ENCODE measurements at places on chromosomes 2 and 18.
A peak's percentile ranks its signal among the peaks of the same experiment; 100 is the strongest.

DNA sequence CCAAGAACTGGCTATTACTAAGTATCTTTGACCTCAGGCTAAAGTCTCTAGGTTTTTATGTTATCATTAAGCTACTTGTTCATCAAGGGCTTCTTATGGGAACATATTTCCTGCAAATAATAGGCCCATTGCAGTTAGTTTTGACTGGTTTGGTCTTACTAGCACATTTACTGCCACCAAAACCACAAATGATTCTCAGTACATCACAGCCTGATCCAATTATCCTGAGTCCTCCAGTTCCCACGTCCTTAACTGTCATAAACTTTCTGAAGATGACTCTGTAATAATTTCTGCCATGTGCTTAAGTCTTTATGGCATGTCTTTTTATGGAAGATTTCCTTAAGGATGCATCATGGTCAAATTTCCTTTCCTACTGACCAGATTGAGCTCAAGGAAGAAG lies 123.3 kb upstream of the TANK start:
- no peak for DNase-seq

DNA sequence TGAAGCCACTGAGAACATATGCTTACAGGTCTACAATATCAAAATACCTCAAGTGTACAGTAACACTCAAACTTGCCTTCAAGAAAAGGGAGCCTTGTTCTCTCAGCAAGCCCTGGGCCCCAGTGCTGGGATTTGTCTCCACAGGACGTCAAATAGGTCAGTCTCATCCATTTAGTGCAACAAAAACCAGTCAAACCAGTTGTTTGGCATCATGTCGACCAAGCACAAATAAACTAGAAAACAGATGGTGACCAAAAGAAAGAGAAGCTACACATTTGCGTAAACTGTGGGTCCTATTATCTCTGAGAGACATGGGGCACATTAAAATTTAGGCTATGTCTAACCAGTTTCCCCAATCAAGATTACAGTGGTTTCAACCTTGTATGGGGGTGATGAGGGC lies 182.6 kb upstream of the PKDCC start:
- no peak for DNase-seq

DNA sequence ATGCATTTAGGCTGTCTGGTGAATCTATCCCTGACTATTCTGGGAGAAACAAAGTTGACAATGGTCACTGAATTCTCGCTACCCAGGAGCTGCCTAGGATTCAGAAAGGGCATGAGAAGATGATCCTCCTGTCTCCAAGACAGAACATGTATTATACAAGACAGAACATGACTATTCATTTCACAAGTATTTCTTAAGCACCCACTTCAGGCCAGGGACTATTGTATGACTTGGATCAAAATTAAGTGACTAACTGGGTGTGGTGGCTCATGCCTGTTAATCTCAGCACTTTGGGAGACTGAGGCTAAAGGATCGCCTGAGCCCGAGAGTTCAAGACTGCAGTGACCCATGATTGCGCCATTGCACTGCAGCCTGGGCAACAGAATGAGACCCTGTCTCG lies 235.8 kb upstream of the RAB12 start:
- no peak for DNase-seq

GRCh38 chr2:23506531-23507266 lies 121.7 kb downstream of the KLHL29 start:
- DNase-seq = no peak

DNA sequence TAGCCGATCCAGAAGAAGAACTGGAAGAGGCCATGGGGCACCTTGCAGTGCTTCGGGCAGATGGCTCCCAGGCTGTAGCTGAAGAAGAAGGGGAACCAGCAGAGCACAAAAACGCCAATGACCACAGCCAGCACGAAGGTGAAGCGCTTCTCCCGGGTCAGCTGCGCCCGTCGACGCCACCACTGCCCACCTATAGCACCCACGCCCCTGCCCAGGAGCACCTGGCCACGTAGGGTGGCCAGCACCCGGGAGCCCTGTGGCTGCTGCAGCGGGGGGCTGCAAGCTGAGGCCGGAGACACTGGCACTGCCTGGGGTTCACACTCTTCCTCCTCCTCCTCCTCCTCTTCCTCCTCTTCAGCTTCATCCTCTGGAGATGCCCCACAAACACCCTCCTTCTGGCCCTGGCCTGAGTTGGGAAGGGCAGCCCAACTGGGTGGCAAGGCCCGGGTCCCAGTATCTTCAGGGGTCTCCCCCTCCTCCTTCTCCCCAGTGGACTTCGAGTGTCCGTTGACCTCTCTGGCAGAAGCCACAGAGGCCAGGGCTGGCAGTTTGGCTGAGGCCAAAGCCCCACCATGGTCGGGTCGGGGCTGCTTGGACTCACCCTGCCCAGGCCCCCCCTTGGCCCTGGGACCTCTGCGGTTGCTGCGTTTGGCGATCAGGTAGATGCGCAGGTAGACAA lies 1.3 kb downstream of the ADRA2B start:
- DNase-seq = no peak

DNA sequence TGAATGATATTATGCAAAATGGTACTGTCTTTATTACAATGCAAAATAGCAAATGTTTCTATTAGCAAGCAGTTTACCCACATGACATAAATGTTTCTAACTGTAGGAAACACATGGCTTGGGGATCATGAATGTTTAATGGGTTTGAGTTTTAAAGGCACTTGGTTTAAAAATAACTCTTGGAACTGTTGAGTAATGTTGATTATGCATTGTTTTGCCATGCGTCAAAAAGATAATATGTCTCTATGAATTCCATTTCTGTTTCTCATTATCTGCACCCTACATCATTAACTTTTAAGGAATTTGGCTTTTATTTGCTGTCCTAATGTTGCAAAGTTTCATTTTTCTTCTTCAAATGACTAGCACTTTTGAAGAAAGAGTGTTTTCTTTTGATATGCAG lies 1355.5 kb downstream of the SUCLG1 start:
- DNase-seq = no peak

- no peak for DNase-seq
These were observed 7.6 kb upstream of the METTL21A start for GRCh38 chr2:207632575-207633493.

DNA sequence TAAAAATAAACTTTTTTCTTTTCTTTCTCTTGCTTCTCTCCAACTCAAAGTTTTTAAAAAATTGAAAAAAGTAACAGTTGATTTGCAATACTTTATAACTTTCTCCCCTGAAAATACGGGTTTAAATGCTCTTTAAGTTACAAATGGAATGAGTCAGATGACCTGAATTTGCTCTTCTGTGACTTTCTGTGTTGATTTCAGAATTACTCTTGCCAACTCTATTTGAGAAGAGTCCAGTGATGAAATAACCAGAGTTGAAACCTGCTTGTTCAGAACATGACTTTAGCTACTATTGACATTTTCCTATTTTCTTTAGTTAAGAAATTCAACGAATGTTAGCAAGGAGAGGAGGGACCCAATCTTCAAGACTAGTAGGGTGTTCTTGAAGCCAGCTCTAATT lies 146.1 kb upstream of the ZSWIM2 start:
- DNase-seq = no peak

DNA sequence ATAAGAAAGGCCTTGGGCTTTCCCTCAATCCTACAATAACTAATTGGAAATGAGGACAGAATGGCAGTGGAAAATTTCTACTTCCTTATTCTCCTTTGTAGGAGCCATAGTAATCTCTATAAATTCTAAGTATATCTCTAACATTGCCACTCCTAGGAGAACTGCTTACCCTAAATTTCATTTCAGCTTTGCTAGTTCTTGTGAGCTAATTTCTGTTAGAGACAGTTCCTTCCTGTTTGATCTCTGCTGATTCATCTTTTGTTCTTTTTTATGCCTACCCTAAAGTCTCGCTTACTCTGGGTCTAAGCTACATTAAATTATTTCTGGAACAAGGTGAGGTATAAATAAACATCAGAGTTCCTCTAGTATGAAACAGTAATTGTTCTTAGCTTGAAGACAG lies 25.7 kb downstream of the ABHD3 start:
- no peak for DNase-seq

DNA sequence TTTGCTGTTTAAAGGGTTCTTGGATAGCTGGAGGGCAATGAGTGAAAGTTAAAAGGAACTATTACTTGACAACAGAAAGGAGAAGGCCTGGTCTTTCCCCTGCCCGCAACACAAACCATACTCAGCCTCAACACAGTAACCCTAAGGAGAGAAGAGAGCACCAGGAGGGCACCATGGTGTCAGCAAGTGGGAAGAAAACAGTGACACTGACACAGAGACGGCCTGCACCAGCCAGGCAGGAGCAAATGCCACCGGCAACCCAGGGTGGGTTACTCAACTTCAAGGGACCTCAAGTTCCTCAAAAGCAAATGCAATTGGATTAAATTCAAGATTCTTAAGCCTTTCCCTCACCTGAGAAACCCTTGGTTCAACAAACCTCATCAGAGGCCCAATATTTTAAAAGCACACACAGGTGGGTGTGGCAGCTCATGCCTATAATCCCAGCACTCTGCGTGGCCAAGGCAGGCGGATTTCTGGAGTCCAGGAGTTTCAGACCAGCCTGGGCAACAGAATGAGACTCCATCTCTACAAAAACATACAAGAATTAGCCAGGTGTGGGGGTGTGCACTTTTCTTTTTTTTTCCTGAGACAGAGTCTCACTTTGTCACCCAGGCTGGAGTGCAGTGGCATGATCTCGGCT lies 52.3 kb downstream of the TFCP2L1 start:
- no peak for DNase-seq

DNA sequence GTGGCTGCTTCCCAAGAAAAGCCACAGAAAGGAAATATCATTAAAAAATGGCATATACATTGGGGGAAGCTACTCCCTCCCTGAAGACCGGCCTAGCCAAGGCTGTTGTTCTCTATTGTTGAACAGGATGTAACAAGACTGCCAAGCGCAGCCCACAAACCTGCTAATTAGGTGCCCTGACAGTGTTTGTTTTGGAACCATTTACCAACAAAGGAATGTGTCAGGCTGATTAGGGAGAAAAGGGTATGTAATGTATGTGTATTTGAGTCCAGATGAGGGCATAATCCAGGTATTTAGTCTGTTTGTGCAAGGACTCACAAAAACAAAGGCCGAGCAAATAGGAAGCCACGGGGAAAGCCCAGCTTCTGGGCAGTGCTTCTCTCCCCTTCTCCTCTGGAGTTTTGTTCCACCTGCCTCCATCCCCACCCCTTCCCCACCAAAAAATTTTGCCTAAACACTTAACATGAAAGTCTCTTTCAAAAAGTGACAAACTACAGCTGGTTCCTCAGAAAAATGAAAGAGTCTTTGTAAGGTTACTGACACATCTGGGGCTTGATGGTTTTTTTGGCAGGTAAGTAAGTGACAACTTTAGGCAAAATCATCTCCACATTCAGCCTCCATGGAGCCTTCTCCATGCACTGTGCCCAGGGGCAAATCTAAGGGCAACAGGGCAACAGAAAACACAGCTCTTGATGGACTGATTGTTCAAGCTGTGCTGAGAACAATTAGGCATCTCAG lies 78.3 kb upstream of the FZD5 start:
- DNase-seq = no peak

GRCh38 chr2:102187496-102188150 lies 800 bp downstream of the IL1RL2 start:
- DNase-seq = peak; percentile 44

DNA sequence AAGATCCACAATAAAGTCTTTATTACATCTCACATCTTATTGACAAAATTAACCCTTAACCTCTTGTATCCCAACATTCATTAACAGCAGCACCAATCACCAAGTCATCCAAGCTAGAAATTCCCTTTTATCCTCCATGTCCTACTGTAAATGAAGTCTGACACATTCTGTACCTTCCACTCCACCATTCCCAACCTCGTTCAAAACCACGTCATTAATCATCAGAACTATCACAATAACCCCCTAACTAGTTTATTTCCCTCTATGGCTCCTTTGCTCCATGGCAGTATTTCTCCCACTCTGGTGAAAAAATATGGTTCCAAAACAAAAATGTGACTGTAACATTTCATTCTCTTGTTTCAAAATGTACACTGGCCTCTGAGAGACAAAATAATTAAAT lies 1626.2 kb downstream of the LRP1B start:
- no peak for DNase-seq

DNA sequence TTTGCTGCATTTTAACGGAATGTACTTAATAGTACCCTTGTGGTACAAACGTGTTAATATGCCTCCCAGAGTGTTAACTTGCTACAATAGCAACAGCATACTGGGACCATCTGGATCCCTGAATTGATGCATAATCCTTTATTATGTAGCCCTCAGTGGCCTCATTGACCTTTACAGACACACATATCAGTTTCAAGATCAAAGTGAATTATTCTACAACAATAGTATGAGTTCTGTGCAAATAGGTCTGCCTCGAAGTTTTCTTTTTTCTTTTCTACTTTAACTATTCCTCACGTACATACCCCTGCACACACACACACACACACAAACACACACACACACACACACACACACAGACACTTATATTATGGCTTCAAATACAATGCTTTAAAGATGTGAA lies 1622.1 kb downstream of the LRP1B start:
- no peak for DNase-seq

DNA sequence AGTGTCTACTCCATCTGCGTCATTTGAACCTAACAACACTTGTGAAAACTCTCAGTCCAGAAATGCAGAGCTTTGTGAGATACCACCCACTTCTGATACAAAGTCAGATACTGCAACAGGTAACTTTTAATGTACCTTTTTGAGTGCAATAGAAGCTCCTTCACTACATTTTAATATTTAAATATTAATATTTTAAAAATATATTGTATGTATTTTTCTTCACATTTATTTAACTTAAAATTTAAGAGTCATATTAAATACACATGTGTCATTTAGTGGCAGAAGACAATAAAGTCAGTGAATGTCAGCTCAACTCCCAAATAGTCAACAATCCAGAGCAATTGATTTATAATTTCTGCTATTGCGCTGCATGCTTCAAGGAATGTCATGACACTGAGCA lies 13.9 kb downstream of the UBXN4 start:
- DNase-seq = no peak

DNA sequence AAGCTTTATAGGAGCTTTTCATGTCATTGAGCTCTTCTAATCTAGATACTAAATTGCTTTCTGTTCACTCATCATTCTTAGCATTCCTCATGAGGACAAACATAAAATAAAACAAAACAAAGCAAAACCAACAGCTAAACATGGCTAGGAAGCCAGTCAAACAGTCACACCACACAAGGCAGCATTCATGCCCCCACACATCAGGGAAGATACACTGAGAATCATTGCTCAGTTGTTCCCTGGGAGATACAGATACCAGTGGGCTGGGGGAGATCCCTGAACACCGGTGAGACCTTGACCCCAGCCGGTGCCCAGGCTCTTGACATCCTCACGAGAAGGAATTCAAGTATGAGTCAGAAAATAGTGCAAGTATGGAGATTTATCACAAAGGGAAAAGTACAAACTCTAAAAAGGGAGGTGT lies 177.9 kb upstream of the ARL4C start:
- no peak for DNase-seq

DNA sequence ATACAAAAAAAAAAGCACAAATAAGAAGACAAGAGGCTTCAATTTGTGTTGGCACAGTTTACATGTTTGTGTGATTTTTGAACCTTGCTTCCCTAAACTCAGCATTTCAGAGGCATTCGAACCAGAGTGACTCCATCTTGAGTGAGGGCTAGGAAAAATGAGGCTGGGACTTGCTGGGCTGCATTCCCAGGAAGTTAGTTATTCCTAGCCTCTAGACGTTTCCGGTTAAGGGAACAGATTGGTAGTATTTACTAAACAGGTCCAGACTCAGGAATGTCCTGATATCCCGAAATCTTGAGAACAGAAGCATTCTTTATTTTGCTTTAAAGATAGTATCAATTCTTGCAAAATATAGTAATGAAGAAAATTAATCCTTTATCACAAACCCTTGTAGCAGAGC lies 46.7 kb downstream of the RIT2 start:
- no peak for DNase-seq
